ENCODE measurements at places on chromosomes 4 and X.

DNA sequence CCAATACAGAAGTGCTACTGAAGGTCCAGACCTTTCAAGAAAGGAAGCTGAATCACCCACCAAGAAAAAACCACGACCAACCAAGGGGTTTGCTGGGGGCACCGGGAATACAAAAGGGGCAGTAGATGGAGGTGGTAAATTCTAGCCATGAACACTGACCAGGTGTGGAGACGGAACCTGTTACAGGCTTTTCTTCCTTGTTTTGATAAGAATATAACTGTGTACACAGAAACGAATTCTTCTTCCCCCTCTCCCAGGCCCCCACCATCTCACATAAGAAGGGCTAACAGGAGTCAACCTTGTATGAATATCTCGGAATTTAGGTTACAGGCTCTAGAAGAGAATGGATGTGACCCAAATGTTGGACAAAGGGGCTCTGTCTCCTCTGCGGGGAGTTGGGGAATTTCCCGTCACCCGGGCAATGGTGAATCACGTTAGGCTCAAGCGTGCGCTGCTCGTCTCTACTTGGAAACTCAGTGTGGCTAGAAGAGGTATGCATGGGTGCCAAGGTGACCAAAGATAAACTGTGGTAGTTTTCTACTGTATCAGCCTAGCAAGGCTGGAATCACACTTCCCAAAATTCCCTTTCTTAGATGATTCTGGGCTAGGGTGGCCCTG is 87.0 kb downstream of the AFAP1 start:
- DNase-seq, result no peak

GRCh38 chrX:15820106-15821073 is 30.1 kb downstream of the ZRSR2 start:
- no peak for DNase-seq

- DNase-seq, result no peak
These were observed 5.6 kb downstream of the QRFPR start for GRCh38 chr4:121375262-121375661.

GRCh38 chr4:125267630-125268029 is 47.1 kb upstream of the FAT4 start:
- no peak for DNase-seq

DNA sequence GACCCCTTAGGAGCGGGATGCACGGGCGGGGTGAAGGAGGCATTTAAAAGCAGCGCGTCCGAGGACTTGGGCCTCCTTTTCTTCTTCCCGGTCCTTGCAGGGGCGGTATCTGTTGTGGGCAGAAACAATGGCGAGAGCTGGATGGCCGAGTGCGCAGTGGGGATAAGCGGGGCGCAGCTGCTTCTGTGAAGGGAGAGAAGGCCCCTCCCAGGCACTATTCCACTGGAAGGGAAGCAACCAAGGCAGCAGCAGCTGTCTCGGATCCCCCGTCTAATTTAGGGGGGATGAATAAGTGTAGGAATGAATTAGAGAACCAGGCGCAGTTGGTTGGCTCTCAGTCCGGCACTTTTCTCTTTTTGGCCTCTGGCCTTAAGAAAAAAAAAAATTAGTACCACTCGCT is 995 bp downstream of the SMARCA5 start:
- peak; percentile 49 for DNase-seq

DNA sequence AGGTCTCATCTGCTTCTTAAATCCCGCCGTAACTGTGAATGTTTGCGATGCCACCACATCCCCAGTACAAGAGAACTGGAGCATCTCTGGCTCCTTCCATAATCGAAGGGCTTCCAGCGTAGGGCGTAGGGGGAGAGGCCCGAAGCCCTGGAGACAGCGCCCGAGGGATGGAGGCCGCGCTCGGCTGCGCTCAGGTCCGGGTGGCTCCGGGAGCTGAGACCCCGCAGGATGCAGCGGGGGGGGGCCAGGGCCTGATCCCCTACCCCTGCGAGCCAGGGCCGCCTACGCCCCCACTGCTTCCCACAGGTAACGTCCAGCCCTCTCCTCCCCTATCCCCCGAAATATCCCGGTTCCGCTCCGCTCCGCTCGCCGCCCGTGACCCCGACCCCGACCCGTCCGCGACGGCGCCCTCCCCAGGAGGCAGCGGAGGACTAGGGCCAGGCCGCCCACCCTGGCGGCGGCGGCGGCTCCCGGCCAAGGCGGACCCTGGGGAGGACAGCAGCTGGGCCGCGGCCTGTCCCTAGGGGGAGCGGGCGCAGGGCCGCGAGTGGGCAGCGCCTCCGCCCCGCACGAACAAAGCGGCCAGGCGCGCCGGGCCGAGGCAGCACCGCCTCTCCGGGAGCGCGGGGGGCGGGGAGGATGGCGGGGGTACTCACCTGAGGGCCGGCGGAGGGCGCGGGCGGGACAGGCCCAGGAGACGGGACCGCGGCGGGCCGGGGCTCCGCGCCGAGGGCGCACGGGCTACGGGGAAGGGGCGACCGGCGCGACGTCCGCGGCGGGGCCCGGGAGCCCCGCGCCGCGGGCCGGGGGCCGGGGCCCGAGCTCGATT is 723 bp downstream of the WDFY3 start:
- DNase-seq, result peak; percentile 41

DNA sequence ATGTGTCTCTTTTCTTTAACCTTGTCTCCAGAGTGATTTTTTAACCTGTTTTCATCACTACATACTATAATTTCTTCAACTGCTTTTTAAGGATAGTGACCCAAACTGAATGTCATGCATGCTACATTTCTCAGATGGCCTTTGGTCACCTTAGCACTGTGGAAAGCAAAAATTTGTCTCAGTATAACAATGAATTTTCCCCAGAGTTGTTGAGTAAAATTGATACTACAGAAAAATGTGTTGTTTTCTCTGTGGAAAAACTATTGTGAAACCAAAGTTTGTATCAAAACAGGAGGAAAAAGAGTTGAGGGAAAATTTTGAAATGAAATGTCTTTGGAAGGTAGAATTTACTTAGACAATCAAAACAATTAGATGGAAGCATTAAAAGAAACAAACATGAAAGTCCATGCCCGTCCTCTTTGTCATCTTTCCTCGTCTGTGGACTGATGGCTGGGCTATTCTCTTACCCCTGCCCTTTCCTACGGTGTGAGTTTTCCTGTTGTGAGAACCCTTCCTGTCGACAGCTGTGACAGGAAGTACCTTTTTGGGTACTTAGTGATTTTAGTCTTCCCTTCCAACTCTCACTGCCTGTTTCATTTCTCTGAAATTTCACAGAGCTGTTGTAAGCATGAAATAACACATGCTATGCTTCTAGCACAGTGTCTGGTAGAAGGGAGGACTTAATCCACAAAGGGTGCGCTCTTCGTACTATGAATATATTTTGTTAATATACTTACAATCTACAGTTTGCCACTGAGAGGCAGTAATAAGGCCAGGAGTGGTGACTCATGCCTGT is 50.8 kb downstream of the LRP2BP start:
- no peak for DNase-seq

DNA sequence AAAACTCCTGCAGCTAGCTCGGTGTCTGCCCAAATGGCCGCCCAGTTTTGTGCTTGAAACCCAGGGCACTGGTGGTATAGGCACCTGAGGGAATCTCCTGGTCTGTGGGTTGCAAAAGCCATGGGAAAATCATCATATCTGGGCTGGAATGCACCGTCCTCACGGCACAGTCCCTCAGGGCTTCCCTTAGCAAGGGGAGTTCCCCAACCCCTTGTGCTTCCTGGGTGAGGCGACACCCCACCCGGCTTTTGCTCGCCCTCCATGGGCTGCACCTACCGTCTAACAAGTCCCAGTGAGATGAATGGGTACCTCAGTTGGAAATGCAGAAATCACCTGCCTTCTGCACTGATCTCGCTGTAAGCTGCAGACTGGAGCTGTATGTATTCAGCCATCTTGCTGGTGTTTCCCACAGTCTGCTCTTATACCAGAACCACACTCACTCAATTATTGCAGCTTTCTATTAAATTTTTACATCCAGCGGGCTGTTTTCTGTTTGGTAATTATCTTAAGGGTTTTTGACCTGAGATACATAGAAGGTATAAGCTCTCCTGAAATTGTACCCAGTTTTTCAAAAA is 36.7 kb upstream of the NPNT start:
- DNase-seq, result no peak

- no peak for DNase-seq
These were observed 188.4 kb downstream of the PDGFRA start for GRCh38 chr4:54417476-54417875.

GRCh38 chrX:124764354-124764753 is 418.0 kb downstream of the SH2D1A start:
- DNase-seq, result no peak

- no peak for DNase-seq
These were observed 944.7 kb upstream of the NDST4 start for GRCh38 chr4:116058129-116058528.

GRCh38 chr4:25923745-25924144 is 9.7 kb downstream of the SMIM20 start:
- DNase-seq, result no peak

DNA sequence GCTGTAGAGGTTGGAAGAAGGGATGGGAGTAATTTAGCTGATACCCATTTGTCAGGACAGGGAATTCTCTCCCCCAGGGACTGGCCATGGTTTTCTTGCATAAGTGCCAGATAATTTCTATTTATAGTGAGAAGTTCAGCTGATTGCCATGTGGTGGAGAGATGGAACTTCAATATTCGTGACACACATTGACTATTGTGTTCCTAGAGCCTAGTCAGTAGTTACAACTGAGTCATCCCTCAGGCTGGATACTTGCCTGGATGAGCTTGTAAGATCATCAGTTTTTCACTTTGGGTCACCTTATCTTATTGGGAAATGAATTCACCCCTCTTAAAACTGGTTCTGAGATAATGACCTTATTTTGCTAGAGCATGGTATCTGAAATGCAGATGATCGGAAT is 32.2 kb downstream of the CFAP299 start:
- no peak for DNase-seq

DNA sequence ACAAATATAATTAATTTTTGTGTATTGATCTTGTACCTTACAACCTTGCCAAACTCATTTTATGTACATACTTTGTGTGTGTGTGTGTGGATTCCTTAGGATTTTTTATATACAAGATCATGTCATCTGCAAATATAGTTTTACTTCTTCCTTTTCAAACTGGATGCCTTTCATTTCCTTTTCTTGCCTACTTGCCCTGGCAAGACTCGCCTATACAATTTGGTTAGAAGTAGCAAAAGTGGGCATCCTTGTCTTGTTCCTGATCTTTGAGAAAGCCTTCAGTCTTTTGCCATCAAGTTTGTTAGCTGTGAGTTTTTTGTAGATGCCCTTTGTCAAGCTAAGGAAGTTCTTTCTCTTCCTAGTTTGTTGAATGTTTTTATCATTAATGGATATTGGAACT is 30.5 kb downstream of the RUFY3 start:
- no peak for DNase-seq

- no peak for DNase-seq
These were observed 93.9 kb downstream of the KLHL13 start for GRCh38 chrX:118022753-118023152.

GRCh38 chr4:114076899-114077570 is 97.6 kb upstream of the ARSJ start:
- no peak for DNase-seq

GRCh38 chr4:1976416-1977352 is 32.1 kb downstream of the NELFA start:
- no peak for DNase-seq

DNA sequence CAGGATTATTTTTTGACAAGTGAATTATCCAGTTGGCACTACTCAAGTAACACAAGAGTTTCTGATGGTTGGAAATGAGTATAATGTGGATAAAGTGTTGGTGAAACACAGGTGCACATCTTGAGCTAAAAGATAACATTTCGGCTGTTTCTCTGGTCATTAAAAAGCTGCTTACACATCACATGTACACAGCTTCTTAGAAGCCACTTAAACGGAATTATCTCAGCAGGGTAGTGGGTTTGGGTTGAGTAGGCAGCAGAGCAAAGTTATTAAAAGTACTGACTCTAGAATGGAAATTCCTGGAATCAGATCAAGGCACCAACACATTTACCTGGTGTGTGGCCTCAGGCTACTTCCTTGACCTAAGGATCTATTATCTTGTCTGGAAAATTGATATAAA is 55.4 kb upstream of the RASSF6 start:
- DNase-seq, result no peak

- no peak for DNase-seq
These were observed 2024.5 kb upstream of the ADGRL3 start for GRCh38 chr4:59175617-59176016.

- no peak for DNase-seq
These were observed 139.5 kb downstream of the PDGFRA start for GRCh38 chr4:54368281-54369265.

DNA sequence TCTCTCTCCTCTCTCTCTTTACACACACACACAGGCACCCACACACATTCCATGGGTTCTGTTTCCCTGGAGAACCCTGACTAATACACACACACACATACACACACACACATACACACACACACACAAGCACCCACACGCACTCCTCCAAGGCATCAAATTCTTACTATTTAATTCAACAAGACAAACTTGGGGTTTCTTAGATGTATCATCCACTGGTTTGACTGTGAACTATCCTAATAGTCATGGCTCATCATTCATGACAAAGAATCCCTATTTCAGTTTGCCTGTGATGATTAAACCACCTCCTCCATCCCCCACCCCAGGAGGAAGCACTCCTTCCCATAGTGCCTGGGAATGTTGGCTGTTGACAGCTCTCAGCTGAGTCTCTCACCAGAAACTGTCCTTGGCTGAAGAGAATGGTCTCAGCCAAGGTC is 98.2 kb downstream of the USP46 start:
- no peak for DNase-seq

DNA sequence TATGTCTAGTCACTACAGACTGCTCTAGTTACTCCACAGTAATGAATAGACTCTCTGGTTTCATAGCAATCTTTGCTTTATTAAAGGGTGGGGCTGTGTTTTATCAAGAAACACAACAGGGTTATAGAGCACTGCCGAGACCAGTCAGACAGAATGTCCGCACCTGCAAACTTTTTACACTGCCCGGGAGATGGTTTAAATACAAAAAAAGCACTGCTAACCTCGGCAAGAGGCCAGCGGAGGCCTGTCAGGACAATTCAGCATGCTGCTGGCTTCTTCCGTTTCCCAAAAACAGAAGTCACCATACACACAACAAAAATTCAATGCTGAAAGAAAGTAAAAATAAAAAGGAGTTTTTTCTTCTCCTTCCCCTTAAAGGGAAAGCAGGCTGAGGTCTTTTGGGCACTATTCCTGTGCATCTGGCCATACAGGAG is 67.4 kb downstream of the IRF2 start:
- DNase-seq, result peak; percentile 33

DNA sequence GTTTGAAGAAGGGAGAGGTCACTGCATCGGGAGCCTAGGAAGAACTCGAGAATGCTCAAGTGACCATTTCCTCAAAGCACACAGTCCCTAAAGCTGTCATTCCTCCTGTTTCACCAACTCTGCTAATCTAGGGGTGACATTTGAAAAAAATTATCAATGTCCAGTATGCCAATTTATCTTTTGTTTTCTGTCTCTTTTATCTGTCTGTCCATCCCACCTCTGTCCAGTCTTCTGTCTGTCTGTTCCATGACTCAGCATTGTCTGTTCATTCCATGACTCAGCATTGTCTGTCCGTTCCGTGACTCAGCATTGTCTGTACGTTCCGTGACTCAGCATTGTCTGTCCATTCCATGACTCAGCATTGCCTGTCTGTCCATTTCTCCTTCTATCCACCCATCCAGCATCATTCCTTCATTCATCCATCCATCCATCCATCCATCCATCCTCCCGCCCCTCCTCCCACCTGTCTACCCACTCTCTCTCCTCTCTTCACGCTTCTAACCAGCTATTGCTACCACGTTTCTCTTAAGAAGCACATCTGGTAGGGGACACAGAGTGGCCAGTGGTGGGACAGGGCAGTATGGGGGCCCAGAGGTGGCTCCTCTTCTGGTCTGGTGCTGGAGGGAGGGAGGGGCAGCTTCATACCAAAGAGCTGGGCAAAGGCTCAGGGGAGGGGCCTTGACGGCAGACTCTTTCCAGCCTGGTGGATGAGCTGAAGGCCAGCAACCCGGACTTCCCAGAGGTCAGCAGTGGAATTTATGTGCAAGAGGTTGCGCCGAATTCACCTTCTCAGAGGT is 34.1 kb downstream of the HTRA3 start:
- peak; percentile 3 for DNase-seq
